ENCODE measurements at places on chromosomes 4 and X. TPM values are rescaled to one million over a fixed set of nuclear protein-coding genes. Genes with fewer than 3 reads are reported as not detected.

DNA sequence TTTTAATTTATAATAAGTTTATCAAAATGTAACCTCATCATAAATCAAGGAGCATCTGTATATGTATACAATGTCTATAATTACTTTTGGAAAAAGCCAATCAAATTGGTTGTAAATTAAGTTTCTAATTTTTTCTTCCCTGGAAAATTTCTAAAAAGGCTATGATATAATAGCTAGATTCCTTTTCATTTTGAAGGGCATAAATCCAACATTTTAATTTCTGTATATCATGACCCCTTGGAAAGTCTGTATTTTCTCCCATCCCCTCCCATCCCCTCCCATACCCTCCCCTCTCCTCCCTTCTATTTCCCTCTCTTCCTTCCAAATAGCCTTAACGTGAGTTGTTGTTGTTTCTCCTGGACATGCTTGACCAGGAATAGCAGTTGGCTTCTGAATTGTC is 247.1 kb upstream of the FSTL5 start:
- H3K27me3 ChIP-seq, result no peaks in the 10 kb centered on the region
- no peaks in the 10 kb centered on the region for H3K4me1 ChIP-seq
- no peaks in the 10 kb centered on the region for H3K36me3 ChIP-seq
- no peak overlapping the region for H3K27ac ChIP-seq

- DNase-seq, result no peak
- H3K4me1 ChIP-seq, result no peaks in the 10 kb centered on the region
- H3K27ac ChIP-seq, result no peak overlapping the region
- no peaks in the 10 kb centered on the region for H3K36me3 ChIP-seq
- H3K4me3 ChIP-seq, result no peak overlapping the region
- H3K27me3 ChIP-seq, result no peaks in the 10 kb centered on the region
Measured at GRCh38 chrX:130211415-130212186, 39.8 kb downstream of the RAB33A start.

DNA sequence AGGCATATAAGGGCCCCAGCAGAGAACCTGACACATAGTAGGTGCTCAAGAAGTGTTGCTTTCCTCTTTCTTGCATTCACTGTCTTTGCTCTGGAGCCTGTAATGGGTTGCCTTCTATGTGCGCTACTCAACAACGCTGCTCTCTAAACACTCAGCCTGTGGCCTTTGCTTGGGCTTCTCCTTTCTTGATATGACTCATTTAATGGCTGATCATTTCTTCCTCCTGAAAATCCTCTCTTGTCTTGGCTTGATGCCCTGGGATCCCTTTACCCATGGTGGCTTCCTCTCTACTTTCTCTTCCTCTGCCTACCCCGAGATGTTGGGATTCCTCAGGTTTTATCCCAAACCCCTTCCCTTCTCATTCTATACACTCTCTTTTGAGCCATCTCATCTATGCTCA is 19.9 kb upstream of the PJA1 start:
- no peak for DNase-seq
- no peaks in the 10 kb centered on the region for H3K36me3 ChIP-seq
- H3K27ac ChIP-seq, result no peak overlapping the region
- no peaks in the 10 kb centered on the region for H3K4me1 ChIP-seq

DNA sequence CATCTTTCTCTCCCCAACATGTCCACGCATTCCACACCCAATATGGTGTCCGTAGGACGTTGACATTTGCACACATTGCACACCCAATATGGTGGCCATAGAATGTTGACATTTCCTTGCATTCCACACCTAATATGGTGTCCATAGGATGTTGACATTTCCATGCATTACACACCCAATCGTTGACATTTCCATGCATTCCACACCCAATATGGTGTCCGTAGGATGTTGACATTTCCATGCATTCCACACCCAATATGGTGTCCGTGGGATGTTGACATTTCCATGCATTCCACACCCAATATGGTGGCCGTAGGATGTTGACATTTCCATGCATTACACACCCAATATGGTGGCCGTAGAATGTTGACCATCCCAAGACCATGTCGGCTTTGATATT is 88.4 kb upstream of the SHOX start:
- H3K4me3 ChIP-seq, result no peak overlapping the region
- H3K36me3 ChIP-seq, result no peaks in the 10 kb centered on the region
- no peak overlapping the region for H3K27ac ChIP-seq
- H3K27me3 ChIP-seq, result no peaks in the 10 kb centered on the region

Gene PCDH18
- total RNA-seq, result 255 TPM

- DNase-seq, result no peak
- no peak overlapping the region for H3K27ac ChIP-seq
- no peaks in the 10 kb centered on the region for H3K27me3 ChIP-seq
- H3K4me3 ChIP-seq, result no peak overlapping the region
Measured at GRCh38 chrX:43581167-43581566, 74.9 kb upstream of the MAOA start.

Gene PPARGC1A
- total RNA-seq, result not detected

- DNase-seq, result no peak
- H3K27ac ChIP-seq, result no peak overlapping the region
- no peaks in the 10 kb centered on the region for H3K36me3 ChIP-seq
- no peaks in the 10 kb centered on the region for H3K4me1 ChIP-seq
- no peak overlapping the region for H3K4me3 ChIP-seq
Measured at GRCh38 chr4:139854668-139855403, 189.2 kb downstream of the MGST2 start.

- H3K27ac ChIP-seq, result no peak overlapping the region
- no peaks in the 10 kb centered on the region for H3K27me3 ChIP-seq
- H3K4me3 ChIP-seq, result no peak overlapping the region
- no peaks in the 10 kb centered on the region for H3K36me3 ChIP-seq
- DNase-seq, result no peak
Measured at GRCh38 chrX:13897566-13897965, 80.7 kb upstream of the GPM6B start.

GRCh38 chrX:85109235-85109634 is 105.6 kb downstream of the APOOL start:
- H3K4me1 ChIP-seq, result no peaks in the 10 kb centered on the region
- no peak overlapping the region for H3K4me3 ChIP-seq
- no peaks in the 10 kb centered on the region for H3K27me3 ChIP-seq
- no peaks in the 10 kb centered on the region for H3K36me3 ChIP-seq

Gene CTAG2
- total RNA-seq, result not detected

All from GM23248 (cell line).